Fibroblast of skin of abdomen (primary cell): ENCODE measurements at places on chromosomes 2 and 18.

GRCh38 chr2:126888046-126888445 is 10.6 kb upstream of the TEX51 start:
- no peak for DNase-seq

DNA sequence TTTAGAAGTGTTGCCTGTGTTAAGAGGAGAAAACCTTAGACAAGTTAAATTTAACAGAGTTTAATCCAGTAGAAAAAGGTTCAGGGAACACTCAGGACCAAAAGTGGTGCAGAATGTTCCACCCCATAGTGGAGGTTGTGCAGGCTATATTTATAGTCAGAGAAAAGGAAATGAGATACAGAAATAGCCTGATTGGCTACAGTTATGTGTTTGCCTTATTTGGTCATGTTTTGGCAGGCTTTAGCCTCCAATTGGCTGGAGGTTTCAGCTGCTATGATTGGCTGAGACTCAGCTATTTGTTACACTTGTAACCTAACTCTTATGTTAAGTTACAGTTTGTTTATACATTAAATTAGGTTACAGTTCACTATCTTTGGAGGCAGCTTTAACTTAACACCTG is 4.2 kb downstream of the STAMBP start:
- DNase-seq, result no peak

GRCh38 chr18:22279741-22280452 is 110.5 kb downstream of the GATA6 start:
- peak; percentile 82 for DNase-seq

GRCh38 chr2:138323382-138324067 is 178.0 kb upstream of the SPOPL start:
- DNase-seq, result no peak

- DNase-seq, result no peak
Measured at GRCh38 chr18:44508474-44508873, 172.2 kb upstream of the SETBP1 start.

DNA sequence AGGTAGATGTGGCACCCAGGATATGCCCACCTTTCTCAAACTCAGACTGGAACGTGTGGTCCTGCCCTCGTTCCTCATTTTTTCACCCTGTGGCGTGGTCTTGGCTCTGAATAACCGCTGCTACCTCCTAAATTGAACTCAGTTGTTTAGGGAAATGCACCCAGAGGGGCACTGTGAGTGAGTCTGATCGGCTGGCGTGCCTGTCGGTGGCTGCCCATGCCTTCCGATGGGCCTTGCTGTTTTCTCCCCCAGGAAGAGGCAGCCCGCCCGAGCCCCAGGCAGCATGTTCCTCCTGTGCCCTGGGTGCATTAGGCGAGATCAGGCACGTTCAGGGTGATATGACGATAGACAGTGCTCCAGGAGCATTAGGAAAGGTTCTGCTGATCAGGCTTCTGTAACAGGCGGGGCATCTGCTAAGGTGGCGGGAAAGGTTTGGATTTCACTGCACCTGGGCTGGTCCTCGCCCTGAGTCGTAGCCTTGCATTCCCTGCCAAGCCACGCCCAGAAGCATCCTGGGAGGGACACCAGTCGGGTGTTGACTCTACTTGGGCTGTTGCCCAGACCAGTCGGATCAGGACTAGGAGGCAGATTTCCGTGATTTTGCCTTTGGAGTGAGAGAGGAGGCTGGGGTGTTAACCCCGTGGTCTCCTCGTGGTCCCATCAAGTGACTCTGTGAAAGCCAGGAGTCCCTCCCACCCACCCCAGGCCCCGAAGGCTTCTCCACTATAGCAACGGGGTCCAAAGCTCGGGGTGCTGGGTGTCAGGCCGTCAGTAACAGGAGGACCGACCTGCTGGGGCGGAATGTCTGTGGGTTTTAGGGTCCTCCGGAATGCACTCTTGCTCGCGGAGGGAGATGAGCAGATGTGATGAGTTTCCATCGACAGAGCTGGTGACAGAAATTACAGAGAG is 75.1 kb downstream of the SH3BP4 start:
- peak; percentile 63 for DNase-seq

DNA sequence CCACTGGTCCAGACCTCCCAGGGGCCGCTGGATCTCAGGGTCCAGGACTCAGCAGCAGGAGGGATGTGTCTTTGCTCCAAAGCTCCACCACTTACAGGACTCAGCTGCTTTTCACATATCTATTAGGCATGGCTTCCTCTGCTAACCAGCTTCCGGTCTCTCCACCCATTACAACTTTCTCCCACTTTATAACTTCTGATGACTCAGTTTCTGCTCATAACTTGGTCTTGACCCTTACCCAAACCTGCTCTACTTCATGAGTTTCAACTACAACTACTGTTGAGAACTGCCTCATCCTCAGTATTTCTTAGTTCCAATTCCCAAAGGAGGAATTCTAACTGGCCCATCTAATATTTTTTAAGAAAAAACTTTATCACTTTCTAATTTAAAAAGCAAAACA is 17.2 kb downstream of the SULT1C2 start:
- no peak for DNase-seq

DNA sequence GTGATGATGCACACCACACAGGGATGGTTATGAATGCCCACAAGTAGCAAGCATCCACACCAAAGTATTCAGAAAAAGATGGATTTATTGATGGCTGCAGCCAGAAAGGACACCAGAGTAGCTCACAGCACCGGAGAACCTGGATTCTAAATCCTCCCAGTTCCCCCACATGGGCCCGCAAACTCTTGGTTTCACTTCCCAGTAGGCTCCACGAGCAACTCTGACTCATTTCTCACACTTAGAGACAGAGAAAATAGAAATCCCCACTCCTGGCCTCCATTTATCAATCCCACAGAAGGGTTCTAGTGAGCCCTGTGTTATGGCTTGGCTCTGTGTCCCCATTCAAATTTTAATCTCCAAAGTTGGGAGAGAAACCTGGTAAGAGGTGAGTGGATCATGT is 426.7 kb upstream of the MYT1L start:
- no peak for DNase-seq

- no peak for DNase-seq
Measured at GRCh38 chr2:36178384-36178783, 177.2 kb upstream of the CRIM1 start.

DNA sequence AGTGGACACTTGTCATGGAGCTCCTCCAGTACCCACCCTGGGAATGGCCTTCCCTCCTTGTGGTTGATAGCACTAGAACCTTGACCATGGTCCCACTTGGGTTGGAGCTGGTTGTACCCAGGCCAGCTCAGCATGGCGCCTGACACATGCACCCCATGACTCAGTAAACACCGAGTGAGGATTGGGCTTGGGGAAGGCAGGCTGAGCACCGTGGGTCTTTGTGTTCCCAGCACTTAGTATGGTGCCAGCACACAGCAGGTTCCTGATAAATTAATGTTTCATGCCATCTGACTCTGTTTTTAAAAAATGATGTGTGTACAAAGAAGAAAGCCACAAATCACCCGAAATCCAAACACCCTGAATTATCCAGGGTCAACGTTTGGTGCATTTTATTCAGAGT is 69.8 kb downstream of the CIB4 start:
- no peak for DNase-seq

DNA sequence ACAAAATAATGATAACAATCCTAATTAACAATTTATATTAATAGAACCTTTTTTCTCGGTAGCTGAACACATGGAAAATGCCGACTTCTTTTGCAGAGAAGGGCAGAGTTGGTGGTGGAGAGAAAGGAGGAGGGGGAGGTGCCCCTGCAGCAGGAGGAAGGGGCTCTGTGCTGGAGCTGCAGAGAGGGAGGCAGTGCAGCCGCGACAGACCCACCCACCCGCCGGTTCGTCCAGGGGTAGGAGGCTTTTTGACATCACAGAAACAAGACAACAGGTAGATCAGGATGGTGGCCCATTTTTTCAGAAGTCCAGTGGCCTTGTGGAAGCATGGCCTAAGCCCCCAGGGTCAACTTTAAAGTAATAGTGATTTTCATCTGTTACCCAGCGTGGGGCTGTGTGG is 321.1 kb upstream of the SALL3 start:
- no peak for DNase-seq

DNA sequence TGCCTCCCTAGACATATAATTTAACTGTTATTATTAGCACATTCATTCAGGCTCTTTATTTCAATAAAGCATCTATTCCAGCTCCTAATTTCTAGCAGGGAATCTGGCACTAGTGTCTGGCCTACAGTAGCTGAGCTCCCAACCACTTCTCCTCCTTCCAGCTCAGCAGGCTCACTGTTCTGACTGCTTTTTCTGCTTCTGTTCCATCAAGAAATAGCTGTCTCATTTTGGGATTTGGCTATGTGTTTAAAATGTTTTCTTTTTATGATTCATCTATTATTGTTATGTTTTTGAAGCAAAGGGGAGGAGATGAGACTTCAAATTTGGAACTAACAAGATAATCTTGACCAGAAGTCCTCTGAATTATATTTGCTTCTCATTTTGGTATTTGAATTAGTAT is 172.7 kb upstream of the SMAD7 start:
- no peak for DNase-seq

GRCh38 chr2:1488851-1489250 is 75.6 kb downstream of the TPO start:
- DNase-seq, result no peak

- peak; percentile 7 for DNase-seq
Measured at GRCh38 chr2:86301009-86301408, 36.4 kb downstream of the REEP1 start.

GRCh38 chr2:164141271-164141670 is 405.5 kb upstream of the FIGN start:
- DNase-seq, result peak; percentile 43

DNA sequence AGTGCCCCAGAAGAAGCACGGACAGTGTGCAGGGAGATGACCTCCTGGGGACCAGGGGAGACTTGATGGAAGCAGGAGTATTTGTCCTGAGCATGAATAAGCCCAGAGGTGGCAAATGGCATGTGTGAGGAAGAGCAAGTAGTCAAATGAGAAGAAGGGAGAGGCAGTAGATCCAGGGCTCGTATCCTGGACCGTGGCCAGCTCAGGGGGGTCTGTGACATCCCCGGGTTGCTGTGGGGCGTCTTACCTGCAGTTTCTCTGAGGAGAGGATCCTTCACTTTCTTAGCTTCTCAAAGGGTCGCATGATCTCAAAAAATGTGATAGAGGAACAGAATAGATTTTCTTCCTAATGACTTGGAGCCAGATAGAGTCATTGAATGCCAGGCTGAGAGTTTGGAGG is 57.0 kb upstream of the FOSL2 start:
- DNase-seq, result no peak

DNA sequence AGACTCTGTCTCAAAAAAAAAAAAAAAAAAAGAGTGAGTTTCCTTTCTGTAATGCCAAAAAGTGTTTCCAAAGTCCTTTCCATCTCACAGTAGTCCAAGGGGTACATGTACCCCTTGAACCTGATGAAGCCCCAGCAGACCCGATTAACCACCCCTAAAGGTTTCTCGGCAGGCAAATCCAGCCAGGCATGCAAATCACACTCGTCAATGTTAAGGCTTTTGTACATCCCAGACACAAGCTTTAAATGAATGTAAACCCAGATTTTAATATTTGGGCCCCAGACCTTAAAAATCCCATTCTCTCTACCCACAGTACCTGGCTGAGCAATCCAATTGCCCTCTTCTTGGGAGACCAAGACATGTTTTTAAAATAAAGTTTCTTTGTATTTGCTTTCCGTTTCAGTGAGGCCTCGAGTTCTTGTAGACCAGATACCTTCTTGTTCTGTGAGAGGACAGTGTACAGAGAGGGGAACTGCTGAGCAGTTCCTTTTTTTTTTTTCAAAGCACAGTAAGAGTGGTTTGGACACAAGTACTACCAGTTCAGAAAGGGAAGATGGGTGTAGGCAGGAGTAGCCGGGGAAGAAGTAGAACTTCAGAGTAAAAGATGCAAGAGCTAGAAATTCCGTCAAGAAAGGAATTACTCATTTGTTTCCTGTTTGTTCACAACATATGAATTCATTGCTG is at the start of gene NLRC4:
NLRC4 (minus strand) TSS at position 465 of the 684 bp plus-strand sequence. CDS start 8,111 bp downstream, outside the sequence.
- DNase-seq, result no peak

DNA sequence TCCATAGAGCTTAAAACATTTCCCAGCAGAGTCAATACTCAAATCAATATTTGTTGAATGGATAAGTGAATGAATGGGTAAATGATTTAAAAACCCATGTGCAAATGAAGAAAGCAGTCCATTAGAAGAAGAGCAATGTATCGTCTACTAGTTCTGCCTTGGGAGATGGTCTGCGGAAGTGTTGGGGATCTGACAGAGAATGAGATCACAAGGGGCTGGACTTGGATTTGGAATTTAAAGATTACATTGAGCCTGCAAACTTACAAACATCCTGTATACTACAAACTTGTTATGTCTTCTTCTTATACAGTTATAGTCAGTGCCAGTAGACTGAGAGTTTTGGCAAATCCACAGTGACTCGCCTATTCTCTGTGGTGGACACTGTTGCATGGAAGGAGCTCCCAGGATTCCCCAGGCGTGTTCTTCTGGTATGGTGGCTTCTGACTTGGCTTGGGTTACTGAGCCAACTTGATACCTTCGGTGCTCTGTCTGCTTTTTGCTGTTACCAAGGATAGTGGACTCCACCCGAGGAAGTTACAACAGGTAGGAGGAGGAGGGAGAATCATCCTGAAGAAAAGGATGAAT is 163.3 kb upstream of the SERPINE2 start:
- no peak for DNase-seq

GRCh38 chr2:223545830-223546229 is 56.3 kb downstream of the SCG2 start:
- no peak for DNase-seq

DNA sequence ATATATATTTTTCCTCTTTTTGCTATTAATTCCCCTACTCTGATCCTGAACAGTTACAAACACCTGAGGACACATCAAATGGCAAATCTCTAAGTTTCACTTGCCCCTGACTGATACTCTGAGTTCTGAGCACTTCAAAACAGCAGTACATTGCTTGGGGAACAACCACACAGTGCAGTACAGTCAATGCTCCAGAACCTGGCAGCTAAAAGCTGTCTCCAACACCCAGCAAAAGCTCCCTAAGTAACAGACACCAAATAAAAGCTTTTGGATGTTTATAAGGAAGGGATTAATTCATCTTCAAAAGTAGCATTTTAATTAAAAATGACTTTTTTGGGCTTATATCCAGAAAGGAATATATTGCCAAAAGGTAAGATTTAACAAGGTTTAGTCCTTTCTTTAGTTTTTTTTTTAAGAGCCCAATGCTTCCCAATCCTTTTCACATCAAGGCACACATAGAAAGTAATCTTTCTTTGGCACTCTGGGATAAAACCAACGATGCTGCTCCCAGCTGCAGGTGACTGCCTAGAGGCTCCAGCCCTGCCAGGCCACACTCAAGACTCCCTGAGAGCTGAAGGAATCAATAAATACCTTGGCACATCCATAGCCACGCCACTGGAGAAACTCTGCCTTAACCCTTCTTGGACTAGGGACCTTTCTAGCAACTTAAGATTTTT is 164.9 kb upstream of the ZFP36L2 start:
- DNase-seq, result no peak

GRCh38 chr2:68031542-68032160 is 31.2 kb downstream of the C1D start:
- DNase-seq, result peak; percentile 65

- no peak for DNase-seq
Measured at GRCh38 chr2:83475371-83475770, 983.7 kb downstream of the SUCLG1 start.
